ENCODE measurements at places on chromosomes 11 and 22.

- no peak overlapping the region for H3K4me3 ChIP-seq
- H3K36me3 ChIP-seq = peaks cover 19% of the 10 kb centered on the region
- H3K27me3 ChIP-seq = peaks cover 24% of the 10 kb centered on the region
- DNase-seq = no peak
- peaks cover 21% of the 10 kb centered on the region for H3K4me1 ChIP-seq
- no peak overlapping the region for H3K27ac ChIP-seq
Observed at GRCh38 chr11:11345099-11345498, 8.0 kb downstream of the CSNK2A3 start.

DNA sequence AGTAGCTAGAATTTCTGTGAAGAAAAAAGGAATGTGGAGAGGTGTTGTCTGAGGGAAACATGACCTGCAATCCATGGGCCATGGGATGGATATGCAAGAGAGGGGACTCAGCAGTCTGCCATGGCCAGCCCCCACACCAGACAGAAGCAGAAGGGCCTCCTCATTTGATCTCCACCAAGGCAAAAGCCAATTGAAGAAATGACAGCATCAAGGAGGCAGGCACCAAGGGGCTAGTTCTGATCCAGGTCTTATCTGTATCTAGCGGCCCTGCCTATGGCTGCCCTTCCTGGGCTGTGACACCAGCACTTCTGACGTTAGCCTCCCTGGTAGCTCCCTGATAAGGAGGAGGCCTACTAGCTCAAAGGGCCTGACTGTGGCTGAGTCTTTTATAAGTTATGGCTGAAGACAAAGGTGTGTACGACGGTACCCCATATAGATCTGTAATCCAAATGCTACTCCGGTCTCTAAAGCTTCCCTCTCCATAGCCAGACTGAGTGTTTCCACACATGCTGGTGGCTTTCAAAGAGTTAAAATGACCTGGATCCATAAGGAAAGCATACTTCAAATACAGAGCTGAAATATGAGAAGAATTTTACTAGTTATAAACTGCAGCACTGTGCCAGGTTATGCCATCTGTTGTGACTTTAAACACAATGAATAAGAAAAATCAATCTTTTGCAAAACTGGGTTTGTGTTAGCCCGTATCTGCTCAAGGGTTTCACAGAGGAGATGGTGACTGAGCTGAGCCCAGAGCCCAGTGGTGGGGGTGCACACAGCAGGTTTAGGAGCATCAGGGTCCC lies 34.4 kb downstream of the HIRA start:
- H3K36me3 ChIP-seq = peaks cover 24% of the 10 kb centered on the region
- DNase-seq = no peak
- H3K4me3 ChIP-seq = no peak overlapping the region
- no peaks in the 10 kb centered on the region for H3K4me1 ChIP-seq
- H3K27ac ChIP-seq = no peak overlapping the region

DNA sequence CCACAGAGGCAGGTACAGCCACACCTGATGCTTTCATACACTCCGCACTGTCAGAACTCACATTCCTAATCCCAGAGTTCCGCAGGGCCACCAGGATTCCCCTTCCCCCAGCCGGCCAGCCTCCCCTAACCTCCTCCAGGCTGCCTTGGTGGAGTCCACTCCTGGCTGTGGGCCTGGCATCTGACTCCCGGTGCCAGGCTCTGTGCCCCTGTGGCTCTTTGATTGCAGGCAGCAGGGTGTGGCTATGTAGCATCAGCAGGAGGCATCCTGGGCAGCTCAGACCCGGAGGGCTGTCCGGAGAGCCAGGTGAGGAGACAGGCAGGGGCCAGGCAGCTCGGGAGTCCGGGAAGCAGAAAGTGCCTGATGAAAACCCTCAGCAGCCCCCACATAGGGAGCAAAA lies 1432.9 kb downstream of the BRD1 start:
- no peaks in the 10 kb centered on the region for H3K4me1 ChIP-seq
- peaks cover 32% of the 10 kb centered on the region for H3K27me3 ChIP-seq
- no peak for DNase-seq
- no peak overlapping the region for H3K27ac ChIP-seq

DNA sequence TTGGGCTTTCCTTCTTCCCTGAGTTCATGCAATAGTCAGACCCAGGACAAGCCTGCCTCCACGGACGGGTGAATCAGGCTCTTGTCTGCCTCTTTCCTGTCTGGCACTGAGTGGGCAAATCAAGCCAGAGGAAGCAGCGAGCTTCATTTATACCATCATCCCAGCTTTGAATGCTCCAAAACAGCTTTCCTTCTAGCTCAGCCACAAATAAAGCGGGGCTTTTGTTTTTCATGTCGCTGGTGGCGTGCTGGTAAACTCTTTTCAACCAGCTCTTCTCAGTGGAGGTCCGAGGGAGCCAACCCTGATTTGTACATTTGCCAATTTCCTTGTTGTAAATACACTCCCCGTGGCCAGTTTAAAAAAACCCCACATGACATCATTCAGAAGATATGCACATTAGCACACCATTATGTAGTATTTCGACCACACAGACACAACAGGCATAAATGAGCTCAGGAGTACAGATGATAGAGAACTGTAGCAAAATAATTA lies 8.6 kb downstream of the C11orf91 start:
- H3K4me3 ChIP-seq = peak overlapping the region; percentile 64
- H3K27me3 ChIP-seq = no peaks in the 10 kb centered on the region
- H3K4me1 ChIP-seq = peaks cover 68% of the 10 kb centered on the region
- H3K36me3 ChIP-seq = no peaks in the 10 kb centered on the region
- no peak for DNase-seq

- peak overlapping the region; percentile 40 for H3K4me3 ChIP-seq
- no peak for DNase-seq
- H3K36me3 ChIP-seq = no peaks in the 10 kb centered on the region
- peaks cover 80% of the 10 kb centered on the region for H3K4me1 ChIP-seq
- H3K27ac ChIP-seq = peak overlapping the region; percentile 99
- H3K27me3 ChIP-seq = no peaks in the 10 kb centered on the region
Observed at GRCh38 chr22:36467946-36468345, 13.5 kb downstream of the TXN2 start.

DNA sequence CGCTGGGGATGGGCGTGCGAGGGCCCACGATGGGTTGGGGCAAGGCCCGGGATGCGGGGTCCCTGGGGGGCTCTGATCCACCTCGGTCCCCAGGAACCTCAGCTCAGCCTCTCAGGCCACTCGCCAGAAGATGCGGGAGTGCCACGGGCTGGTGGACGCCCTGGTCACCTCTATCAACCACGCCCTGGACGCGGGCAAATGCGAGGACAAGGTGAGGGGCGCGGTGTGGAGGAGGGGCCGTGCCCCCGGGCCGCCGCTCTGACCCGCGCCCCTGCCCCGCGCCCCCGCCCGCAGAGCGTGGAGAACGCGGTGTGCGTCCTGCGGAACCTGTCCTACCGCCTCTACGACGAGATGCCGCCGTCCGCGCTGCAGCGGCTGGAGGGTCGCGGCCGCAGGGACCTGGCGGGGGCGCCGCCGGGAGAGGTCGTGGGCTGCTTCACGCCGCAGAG lies 6.3 kb downstream of the PKP3 start:
- H3K36me3 ChIP-seq = no peaks in the 10 kb centered on the region
- H3K27me3 ChIP-seq = no peaks in the 10 kb centered on the region
- peaks cover 2% of the 10 kb centered on the region for H3K4me1 ChIP-seq
- no peak overlapping the region for H3K4me3 ChIP-seq

- no peaks in the 10 kb centered on the region for H3K4me1 ChIP-seq
- peaks cover 9% of the 10 kb centered on the region for H3K27me3 ChIP-seq
- H3K27ac ChIP-seq = no peak overlapping the region
- H3K36me3 ChIP-seq = no peaks in the 10 kb centered on the region
- peak; percentile 10 for DNase-seq
Observed at GRCh38 chr22:19626042-19626587, 88.2 kb upstream of the SEPTIN5 start.

Measured in chondrocyte (in vitro differentiated cells).